ENCODE measurements at places on chromosomes 2 and 18. TPM values are rescaled to one million over a fixed set of nuclear protein-coding genes. Genes with fewer than 3 reads are reported as not detected.

Gene LBX2
- polyA plus RNA-seq: 0.20 TPM

GRCh38 chr2:204033611-204034495 is 97.3 kb downstream of the ICOS start:
- DNase-seq: no peak

Gene DSG4
- 0.59 TPM for polyA plus RNA-seq

DNA sequence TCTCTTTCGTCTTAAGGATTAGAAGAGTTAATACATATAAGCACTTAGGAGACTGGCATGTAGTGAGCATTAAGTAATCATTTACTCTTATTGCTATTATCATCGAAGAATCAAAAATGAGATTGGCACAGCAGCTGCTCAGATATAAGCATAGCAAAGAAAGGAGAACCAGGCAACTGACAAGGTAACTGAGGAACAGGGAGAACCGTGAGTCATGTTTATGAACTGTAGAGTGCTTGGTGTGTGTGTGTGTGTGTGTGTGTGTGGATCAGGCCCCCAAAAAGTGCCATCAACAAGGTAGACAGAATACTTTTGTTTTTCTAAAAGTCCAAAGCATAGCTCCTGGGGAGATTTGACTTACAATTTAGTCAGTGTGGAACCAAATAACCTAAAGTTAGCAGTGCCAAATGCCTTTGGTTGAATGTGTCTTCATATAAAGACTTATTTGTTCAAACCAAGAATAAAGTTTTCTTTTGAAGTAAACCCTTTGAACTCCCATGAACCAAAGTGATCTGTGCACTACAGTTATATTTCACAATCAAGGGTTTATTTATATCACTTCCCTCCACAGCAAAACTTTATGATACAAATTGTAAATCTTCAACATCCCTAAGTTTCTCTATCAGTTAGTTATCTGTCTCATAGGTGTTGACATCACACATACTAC is 660.6 kb downstream of the NYAP2 start:
- DNase-seq: no peak

Gene REG3A
- polyA plus RNA-seq: not detected

Gene LCT
- polyA plus RNA-seq: 0.06 TPM

Gene DUSP2
- polyA plus RNA-seq: 10.2 TPM

Gene CLEC4F
- polyA plus RNA-seq: not detected

GRCh38 chr2:56449449-56449860 is 265.7 kb downstream of the CCDC85A start:
- DNase-seq: no peak

DNA sequence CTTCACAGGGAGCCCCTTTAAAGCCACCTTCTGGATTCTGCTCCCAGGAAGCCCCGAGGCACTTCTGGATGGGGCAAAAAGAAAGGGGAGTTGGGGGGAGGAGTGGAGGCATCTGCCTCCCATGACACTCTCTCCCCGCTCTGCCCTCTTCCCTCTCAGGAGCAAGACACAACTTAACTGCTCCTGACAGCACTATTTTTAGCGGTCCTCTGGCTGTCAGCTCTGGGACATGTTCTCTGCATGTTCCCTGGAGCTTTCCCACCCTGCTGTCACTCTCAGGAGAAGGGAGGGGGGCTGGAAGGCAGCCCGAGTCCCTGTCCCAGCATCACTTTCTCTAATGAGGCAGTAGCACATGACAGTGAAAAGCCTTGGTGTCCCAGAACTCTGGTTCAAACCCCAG is 32.3 kb downstream of the PLB1 start:
- no peak for DNase-seq

- no peak for DNase-seq
Measured at GRCh38 chr2:150473767-150474166, 13.7 kb downstream of the RND3 start.

Gene ASPRV1
- polyA plus RNA-seq: 0.60 TPM

Gene GPR35
- 0.32 TPM for polyA plus RNA-seq

Gene KCNIP3
- not detected for polyA plus RNA-seq

- no peak for DNase-seq
Measured at GRCh38 chr2:210226223-210226622, 976 bp upstream of the ACADL start.

Gene DAPL1
- not detected for polyA plus RNA-seq

GRCh38 chr18:22601481-22601880 is 183.8 kb upstream of the CTAGE1 start:
- DNase-seq: no peak

- DNase-seq: no peak
Measured at GRCh38 chr2:29834036-29834540, 87.3 kb downstream of the ALK start.

Gene KLHL30
- polyA plus RNA-seq: not detected

DNA sequence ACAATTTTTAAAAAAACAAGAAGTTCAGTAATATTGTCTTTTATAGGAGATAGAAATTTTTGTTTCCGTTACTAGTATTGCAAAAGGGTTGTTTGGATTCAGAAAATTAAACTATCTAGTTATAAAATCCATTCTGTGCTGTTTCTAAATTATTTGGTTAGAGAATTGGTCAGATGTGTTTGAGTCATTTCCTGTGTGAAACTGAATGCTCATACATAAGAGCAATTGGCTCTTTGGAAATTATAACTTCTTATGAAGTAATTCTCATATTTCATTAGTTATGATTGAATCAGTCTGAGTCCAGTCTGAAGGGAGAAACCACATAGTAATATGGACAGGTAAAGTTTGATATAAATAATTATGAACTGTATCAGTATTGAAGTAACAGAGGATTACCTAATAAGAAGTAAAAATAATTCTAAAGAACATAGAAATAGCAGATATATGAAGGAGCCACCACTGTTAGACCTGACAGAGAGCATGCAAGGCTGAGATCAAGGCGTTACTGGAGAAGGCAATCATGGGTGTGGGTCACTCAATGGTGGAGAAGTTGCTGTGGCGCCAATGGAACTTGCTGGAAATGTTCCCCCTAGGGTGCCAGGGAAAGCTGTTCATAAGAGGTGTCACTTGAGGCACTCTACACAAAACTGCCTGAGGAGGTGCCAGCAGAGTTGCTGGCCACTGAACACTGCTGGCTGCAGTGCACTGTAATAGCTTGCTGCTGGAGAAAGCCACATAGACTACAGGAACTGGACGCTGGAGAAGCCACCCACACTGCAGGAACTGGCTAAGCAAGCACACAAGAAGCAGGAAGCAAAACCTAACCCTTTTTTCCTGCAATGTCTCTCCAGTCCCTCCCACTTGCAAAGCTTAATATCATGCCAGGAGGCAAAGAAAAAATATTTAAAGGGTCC is 18.0 kb upstream of the FAP start:
- DNase-seq: no peak

Gene RELCH
- 11.7 TPM for polyA plus RNA-seq

DNA sequence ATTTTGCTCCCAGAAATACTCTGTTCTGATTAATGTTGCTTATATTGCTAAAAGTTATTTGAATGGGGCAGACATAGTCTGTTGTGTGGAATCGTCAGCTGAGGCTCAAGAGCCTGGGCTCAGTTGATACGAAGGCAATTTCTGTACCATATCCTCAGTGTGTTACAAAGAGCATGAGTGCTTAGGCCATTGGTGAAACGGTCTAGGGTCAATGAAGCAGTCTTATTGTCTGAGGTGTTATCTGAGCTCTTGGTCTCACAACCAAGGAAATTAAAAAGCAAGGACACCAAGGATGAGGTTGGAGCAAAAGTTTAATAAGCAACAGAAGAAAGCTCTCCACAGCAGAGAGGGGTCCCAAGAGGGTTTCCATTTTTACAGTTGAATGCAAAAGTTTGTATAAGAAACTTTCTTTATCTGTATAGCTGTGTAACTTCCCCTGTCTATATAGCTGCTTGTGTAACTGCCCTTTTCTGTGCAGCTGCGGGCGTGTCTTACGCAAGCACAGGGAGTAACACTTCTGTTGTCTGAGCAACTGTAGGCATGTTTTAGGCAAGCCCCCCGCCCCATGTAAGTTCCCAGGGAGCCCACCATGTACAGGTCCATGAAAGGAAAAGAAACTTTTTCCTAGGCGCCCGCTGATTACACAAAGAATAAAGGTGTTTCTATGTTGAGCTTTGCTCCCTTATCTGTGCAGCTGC is 40.6 kb upstream of the DSC1 start:
- no peak for DNase-seq

Gene EPHA4
- 0.51 TPM for polyA plus RNA-seq

DNA sequence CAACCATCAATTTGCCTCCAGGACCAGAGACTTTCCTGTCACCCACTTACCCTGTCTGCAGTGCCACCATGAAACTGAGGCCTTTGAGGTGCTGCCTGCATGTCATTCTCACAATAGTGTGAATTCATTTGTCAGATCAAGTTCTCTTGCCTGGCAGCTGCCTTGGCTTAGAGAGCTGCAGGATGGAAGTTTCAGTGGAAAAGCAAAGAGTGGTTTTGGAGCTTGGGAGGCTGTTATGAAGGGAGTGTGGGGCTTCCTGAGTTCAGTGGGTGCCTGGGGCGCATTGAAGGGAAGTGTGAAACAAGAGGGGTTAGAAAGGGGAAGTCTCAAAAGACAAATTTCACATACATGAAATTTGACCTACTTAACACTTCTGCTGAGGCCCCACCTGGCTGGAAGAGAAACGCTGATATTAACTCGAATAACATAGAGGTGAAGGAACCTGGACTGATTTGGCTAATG is 7.9 kb upstream of the LBH start:
- DNase-seq: peak; percentile 55

GRCh38 chr2:180057706-180058412 is 50.8 kb upstream of the CWC22 start:
- no peak for DNase-seq

DNA sequence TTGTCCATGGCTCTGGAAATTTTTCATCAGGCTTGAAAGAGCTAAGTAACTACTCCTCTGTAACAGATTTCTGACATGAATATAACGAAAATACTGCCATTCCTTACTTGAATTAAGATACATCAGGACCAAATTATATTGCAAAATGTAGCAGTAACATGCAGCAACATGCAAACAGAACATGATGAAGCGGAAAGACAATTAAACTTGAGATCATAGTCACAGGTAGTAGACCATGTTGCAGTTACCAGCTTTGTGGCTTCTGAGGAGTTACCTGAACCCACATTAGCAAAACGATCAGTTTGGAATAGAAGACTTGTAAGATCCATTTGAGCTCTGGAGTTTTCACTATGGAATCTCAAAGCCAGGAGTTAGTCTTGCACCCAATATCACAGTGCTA is 76.2 kb downstream of the MREG start:
- no peak for DNase-seq

Gene LRRC30
- polyA plus RNA-seq: not detected

- DNase-seq: no peak
Measured at GRCh38 chr2:120869036-120869729, 133.5 kb downstream of the GLI2 start.
